Activated CD8-positive, alpha-beta memory T cell treated with anti-CD3 and anti-CD28 coated beads, Interleukin-2, amount 50 U/mL, for 48 hours (primary cell): ENCODE measurements at places on chromosomes 16 and 17.
A peak's percentile ranks its signal among the peaks of the same experiment; 100 is the strongest.

DNA sequence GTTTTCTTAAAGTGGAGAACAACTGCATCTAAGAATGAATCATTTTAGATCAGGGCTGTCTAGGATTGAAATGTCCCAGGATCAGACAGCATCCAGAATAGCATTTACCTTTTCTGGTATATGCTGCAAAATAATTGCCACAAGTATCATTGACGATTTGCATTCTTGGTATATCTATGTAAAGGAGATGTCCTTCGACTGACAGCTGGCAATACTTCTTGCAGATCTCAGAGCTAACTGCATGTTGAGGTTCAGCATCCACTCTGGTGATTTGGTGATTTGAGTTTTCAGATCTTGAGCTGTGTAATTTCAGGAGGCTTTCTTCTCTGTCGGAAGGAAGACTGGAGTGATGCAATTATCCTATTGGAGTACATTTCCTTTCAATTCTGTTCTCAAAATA is 78.1 kb upstream of the CPHXL start:
- no peak for DNase-seq

DNA sequence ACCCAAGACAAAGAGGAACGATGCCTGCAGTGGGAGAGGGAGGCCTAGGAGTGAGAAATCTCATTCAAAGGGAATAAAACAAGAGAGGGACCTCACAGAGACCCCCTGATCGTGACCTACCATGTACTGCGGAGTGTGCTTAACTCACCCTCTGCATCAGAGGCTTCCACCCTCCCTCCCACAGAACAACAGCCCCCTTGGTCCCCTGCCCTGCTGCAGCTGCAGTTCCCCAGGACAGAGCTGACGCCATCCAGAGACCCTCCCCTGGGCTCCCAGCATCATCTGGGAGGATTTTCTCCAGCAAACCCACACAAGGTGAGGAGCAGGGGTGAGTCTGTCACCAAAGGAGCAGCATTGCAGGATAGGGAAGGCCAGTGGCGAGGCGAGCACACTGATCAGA is 39.8 kb downstream of the TLE7 start:
- DNase-seq: no peak

DNA sequence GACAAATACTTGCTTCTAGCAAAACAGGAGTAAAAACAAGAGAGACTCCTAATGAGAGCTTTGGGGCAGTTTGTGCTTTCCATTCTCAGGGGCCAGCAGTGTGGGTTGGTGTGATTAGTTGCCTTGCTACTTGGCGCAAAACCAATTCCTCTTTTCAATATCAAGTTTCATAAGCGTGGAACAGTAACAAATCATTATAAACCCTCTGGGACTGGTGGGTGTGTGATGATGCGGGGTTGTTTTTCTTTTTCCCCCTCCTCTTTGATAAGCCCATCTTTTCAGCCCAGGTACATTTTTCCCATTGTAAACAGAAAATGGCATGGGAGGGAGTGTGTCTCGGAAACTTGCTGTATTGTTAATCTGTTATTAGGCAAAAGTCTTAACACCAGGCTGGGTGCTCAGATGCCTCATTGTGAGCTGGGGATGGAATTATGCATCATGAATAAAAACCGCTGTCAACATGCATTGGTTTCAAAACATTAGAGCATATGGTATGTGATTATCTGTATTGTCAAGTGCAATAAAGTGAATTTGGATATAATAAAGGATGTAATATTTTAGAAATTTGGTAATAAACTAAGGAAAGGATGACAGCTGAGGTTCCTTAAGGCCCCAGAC is 166.4 kb downstream of the CCDC182 start:
- DNase-seq: no peak

DNA sequence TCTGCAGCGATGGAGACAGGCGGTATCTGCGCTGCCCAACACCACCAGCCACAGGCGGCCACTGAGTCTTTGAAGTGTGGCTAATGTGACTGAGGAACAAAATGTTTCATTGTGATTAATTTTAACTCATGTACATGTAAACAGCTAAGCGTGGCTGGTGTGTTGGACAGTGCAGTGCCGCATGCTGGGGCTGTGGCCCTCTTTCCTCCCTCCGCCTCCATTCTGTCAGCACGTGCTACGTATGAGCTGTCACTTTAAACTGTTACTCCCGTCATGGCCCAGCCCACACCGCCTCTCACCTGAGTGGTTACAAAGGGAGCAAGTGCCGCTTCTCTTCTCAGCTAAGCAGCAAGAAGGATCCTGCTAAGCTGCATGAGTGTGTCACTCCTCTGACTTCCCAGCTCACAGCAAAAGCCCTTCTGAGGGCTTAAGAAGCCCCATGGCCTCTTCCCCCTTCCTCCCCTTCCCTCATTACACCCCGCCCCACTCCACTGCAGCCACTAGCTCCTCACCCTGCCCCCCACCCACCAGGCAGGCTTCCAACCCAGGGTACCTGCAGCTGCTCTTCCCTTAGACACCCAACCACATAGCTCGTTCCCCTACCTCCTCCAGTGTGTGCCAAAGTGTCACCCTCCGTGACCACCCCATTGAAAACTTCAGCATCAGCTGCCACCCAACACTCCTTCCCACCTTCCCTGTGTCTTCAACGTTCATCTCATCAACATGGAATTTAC is 15.0 kb downstream of the HASPIN start:
- DNase-seq: peak; percentile 81

- no peak for DNase-seq
Observed at GRCh38 chr17:74389937-74390679, 22.8 kb downstream of the GPR142 start.
